ENCODE measurements at places on chromosomes 12 and 14.

DNA sequence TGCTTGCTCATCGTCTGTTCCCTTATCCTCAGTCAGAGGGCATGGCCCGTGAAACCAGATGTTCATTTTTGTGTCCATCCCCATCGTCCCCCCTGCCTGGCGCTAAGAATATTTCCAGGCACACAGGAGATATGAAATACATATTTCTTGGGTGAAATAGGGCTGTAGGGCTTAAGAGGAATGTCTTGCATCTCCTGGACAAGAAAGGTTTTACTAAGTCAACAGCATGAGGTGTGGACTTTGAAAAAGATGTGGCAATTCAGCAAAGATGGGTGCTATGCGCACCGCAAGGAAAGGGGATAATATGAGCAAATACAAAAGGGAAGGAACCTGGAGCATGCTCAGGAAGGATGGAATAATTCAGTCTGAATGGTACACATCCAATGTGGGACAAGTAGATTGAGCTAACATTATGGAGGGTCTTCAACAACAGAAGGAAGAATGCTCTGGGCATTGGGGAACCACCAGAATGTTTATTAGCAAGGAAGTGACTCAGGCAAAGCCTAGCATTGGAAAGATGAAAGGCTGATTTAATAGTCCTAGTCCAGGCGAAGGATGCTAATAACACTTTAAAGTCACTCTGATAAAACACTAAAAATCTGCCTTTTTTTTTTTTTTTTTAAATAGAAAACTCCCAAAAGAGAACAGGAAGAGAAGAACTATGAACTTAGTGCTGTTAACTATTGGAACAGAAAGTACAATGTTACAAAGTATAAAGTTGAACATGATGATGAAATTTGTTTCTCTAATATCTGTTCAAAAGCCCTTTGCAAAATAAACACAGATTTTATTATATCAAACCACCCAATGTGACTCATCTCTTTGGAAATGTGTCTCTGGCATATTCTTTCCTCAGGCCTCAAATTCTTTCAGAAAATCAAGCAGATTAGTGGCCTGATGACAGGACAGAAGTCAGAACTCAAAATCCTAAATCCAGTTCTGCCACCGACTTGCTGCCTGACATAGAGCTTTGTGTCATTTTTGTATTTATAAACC lies 449.5 kb downstream of the BCAT1 start:
- DNase-seq = peak; percentile 17

GRCh38 chr12:90274407-90274806 lies 565.8 kb upstream of the ATP2B1 start:
- no peak for DNase-seq

GRCh38 chr14:104166698-104167097 lies 28.3 kb downstream of the KIF26A start:
- no peak for DNase-seq

GRCh38 chr14:37797675-37798074 lies 202.2 kb downstream of the TTC6 start:
- no peak for DNase-seq

GRCh38 chr14:61379639-61380184 lies 58.3 kb downstream of the PRKCH start:
- DNase-seq = no peak

- DNase-seq = no peak
Measured at GRCh38 chr12:25794571-25794970, 163.9 kb upstream of the RASSF8 start.

DNA sequence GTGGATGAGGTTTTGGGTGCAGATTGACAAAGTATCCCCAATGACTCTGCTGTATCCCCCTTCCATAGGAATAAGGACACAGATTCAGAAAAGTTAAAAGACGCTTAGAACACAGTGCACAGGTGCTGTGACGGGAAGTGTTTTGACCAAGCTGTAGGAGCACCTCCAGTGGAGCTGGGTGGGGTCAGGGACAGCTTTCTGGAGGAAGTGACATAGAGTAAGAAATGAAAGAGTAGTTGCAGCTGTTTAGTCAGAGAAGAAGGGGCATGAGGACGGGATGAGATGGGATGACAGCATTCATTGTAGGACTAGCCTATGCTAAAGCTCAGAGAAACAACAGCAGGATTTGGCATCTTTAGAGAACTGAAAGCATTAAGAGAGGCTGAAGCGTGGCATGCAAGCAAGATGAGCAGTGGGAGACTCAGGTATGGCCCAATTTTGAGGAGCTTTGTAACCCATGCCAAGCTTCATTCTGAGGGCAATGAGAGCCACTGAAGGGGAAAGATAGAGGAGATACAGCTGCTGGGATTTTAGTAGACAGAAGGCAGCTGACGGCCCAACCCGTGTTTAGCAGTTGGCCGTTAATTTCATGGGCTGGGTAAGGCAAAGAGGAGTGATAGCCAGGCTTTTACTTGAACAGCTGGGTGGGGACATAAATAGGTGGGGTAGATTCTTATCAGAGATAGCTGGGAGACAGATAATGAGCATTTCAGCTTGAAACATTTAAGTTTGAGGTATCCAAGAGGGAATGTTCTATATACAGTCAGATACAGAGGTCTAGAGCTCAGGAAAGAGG lies 131.8 kb upstream of the KRAS start:
- DNase-seq = no peak
